ENCODE measurements at places on chromosomes 12 and 14.
A peak's percentile ranks its signal among the peaks of the same experiment; 100 is the strongest.

- DNase-seq = no peak
These were observed 48.0 kb upstream of the RIMBP2 start for GRCh38 chr12:130764073-130764472.

DNA sequence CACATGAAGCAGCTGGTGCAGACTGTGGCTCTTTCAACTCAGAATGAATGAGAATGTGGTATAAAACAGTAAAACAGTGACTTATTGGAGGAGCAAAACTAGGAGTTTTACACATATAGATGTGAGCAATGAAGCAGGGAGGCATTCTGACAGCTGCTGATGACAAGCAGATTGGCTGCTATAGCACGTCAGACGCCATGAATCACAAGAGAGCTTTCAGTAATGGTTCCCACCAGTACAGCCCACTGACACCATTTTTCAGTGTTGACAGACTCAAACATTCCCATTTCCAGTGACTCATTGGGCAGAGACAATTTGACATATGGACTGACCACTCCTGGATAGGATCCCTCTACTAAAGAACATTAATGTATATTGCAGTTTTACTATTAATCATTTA is 24.6 kb upstream of the FSCB start:
- DNase-seq = no peak

DNA sequence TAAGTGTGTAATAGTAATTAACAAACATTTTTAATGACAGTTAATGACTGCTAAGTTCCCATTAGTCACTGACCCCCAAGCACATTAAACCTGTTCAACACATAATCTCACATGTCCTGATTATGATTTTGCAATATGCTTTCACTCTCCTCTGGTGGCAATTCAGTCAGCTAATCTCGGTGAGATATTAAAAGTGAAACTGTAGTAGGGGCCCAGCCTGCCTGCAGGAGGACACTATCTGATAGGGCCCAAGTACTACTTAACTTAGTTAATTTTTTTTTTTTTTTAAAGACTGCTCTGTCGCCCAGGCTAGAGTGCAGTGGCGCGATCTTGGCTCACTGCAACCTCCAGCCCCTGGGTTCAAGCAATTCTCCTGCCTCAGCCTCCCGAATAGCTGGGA is 48.8 kb downstream of the CIT start:
- no peak for DNase-seq

- DNase-seq = no peak
These were observed 11.0 kb upstream of the DHRS4 start for GRCh38 chr14:23942587-23942986.

DNA sequence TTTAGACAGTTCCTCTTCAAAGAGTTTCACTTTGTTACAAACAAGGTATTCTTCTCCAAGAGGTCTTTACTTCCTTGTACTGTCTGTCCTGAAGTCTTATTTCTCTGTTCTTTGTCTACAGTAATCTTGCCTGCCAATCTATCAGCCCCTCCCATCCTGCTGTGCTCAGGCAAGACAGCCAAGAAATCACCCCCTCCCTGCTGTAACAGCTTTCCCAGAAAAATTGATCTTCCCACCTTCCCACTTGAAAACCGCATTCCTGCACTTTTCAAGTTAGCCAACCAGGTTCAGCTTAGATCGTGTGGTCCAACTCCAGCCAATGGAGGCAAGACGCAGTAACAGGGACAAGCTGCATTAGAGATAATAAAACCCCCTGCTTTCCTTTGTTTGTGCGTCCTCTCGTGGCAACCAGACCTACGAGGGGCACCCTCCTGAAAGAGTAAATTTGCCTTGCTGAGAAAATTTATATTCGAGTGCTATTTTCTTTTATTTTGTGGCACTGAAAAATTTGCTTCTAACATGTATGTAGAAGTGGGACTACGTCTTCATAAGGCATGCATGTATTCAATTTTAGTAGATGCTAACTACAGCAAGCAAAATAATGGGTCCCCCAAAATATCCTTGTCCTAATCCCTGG is 46.5 kb upstream of the ESR2 start:
- DNase-seq = no peak

DNA sequence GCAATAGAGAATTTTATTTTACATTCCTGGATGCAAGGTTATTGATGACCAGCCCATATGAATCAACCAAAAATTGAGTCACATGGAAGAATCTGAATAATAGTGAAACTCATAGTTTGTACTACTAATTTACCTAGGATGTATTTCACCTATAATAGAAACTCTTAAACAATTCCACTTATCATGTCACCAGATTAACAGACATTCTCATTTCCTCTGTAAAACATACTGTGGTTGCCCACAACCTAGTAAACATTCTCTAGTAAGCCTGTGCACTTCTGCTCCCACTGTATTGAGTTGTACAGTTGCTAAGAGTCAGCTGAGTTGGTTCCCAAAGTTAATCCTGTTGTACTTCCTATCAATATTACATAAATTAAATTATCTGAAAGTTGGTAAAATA is 196.6 kb upstream of the TMTC1 start:
- DNase-seq = no peak

GRCh38 chr12:132761032-132761920 is at the start of gene ANKLE2:
Gene ANKLE2, minus strand, starts transcription at chr12:132761832. Its CDS starts 34 bp downstream, at chr12:132761798.
- DNase-seq = peak; percentile 56

All from stimulated activated CD8-positive, alpha-beta memory T cell treated with anti-CD3 and anti-CD28 coated beads, Interleukin-7, amount 100 ng/mL, for 1 hour (primary cell).